Activated CD4-positive, alpha-beta T cell treated with anti-CD3 and anti-CD28 coated beads, Interleukin-2, amount 50 U/mL, for 48 hours (primary cell): ENCODE measurements at places on chromosomes 1 and 21.

DNA sequence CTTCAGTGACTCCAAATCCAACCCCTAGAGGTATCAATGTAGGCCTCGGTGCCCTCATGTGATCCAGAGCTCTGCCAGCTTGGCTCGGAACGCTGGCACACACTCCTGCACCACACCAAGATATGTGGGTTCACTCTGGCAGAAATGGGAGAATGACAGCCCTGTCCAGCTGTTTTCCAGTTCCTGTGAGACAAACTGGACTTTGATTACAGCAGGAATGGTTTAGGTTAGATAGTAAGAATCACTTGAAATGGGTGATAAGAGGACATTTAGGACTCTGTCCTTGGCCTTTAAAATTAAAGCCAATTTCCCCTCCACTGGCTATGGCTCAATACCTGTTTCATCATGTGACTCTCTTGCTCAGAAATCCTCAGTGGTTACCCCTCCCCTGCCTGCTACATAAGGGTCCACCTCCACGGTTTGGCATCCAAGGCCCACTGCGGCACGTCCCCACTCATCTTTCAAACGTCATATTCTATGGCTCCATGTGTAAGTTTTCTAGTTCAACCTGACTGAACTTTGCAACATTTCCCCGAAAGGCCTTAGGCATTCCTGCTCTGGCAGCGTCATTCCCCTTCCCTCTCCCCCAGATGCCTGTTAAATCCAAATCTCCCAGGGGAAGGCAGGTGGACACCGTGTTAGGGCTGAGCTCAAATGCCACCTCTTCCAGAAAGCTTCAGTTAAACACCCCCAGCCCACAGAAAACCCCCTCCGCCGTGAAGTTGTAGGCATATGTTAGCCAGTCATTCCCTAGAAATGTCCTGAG lies 44.7 kb downstream of the PLEKHA6 start:
- DNase-seq, result no peak

DNA sequence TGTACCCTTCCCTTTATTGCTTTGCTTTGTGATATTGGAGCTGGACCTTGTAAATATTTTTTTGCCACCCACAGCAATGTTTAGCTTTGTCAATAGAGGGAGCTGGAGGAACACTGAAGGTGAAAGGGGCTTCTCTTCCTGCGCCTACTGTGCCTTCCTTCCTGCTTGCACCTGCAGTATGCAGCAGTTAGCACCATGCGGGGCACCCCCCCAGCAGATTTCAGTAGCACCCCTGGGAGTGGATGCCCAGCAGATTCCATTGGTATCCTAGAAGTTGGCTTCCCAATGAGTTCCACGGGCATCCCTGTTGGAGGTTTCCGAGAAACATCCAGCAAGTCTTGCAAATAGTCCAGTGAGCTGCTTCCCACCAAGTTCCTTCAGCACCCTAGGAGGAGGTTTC lies 25.6 kb downstream of the S100A10 start:
- peak; percentile 45 for DNase-seq

GRCh38 chr1:15557008-15557407 lies 27.8 kb downstream of the AGMAT start:
- no peak for DNase-seq

- DNase-seq, result no peak
Observed at GRCh38 chr1:214013614-214014377, 26.0 kb downstream of the PROX1 start.

DNA sequence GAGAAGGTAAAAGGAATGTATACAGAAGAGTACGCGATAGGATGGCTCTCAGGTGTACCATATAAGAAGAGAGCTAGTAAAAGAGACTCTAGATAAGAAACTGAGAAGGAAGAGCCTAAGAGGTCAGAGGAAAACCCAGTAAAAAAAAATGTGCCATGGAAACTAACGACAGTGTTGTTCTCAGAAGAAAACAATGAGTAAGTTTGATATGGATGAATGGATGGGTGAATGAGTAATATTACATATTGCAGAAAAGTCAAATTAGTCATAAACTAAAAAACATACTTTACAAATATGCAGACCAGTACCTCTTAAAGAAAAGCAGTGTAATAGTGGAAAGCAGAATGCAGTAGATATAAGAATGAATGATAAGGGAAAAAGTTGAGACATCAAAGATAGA lies 316.2 kb downstream of the HMCN1 start:
- DNase-seq, result no peak
